ENCODE measurements at places on chromosomes 6 and 20.

GRCh38 chr6:79073888-79074287, 4.2 kb downstream of the PHIP start:
- no peak for DNase-seq

DNA sequence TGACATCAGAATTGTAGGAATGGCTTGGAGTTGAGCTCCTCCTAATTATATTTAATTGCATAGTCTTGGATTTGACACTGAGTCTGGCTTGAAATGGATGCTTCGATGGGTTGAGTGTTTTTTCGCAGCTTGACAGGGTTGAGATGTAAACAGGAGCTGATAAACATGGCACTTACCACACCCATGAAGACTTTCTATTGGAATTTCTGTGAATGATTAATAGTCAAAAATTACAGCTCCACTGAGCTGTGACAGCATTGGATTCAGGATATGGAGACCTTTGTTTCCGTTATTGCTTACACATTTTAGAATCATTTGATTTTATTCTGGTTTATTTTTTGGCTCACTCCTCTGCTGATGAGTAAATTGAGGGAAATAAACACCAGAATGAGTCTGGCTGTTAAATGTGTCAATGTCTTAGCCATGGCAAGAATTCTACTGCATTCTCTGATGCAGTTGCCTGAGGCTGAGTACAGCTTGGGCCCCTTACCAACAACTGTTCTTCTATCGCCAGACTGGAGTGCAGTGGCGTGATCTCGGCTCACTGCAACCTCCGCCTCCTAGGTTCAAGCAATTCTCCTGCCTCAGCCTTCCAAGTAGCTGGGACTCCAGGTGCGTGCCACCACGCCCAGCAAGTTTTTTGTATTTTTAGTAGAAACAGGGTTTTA, 128.1 kb upstream of the DOK5 start:
- no peak for DNase-seq

- DNase-seq: no peak
These were observed 150.8 kb downstream of the SOX4 start for GRCh38 chr6:21744331-21744730.

DNA sequence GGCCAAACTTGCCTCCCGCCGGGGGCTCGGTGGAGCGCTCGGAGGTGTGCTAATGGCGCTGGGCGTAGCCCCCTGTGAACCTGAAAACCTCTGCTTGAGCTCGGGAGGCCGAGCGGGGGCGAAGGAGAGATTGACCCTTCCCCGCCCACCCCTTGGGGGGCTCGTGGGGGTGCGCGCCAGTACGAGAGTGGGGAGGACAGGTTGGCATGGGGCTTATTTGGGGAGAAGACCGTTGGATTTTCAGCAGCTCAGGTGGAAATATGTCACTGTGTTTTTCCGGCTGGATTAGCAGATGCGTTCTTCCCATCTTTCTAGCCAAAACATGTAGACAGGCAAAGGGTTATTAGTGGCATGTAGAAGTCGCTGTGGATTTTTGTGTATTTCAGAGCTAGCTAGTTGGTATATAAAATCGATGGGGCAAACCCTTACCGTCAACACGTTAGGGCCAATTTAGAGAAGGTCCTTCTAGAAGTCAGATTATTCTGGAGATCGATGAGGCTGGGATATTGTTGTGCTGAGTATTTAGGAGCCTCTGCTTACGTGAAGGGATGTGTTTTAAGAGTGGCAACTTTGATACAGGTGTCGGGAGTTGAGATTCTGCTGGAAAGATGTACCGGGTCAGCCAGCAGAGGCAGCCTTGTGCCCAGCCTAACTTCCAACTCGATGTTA, 525 bp downstream of the NCOA7 start:
- no peak for DNase-seq

DNA sequence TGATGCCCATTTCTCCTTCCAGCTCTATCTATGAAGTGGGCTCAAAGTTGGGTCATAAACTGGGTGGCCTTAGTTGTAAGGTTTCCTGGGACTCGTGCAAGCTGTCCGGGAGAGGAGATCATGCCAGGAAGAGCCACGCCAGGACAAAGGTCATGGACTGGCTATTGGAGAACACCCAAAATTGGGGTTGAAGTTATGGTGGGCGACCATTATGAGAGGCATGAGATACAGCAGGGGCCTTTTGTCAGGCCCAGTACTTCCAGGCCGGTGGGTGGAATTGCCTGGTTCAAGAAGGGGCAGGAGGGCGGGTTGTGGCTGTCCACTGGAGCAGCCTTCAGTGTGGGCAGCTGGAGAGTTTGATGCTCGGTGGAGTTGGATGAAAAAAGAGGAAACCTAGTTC, 225.1 kb upstream of the SSTR4 start:
- DNase-seq: no peak

GRCh38 chr20:2631228-2631627, 21.2 kb upstream of the NOP56 start:
- no peak for DNase-seq

DNA sequence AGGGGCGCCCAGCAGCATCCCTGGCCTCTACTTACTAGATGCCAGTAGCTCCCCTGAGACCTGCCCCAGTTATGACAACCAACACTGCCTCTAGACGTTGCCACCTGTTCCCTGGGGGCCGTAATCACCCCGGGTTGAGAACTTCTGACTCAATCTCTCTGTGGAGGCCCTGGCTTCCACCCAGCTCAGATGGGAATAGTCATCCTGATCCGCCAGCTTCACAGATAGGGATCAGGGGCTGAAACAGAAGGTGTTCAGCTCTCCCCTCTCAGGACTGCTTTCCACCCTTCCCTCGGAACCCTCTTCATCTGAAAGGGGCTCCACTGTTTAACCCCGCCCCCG, 3.3 kb downstream of the CAPN11 start:
- no peak for DNase-seq
